ENCODE measurements at places on chromosomes 13 and 19.

GRCh38 chr13:59982631-59983382 is 180.9 kb downstream of the DIAPH3 start:
- no peak for DNase-seq

GRCh38 chr13:106710266-106710665 is 142.3 kb upstream of the ARGLU1 start:
- no peak for DNase-seq

GRCh38 chr19:48867746-48868113 is 687 bp downstream of the PLEKHA4 start:
- no peak for DNase-seq

DNA sequence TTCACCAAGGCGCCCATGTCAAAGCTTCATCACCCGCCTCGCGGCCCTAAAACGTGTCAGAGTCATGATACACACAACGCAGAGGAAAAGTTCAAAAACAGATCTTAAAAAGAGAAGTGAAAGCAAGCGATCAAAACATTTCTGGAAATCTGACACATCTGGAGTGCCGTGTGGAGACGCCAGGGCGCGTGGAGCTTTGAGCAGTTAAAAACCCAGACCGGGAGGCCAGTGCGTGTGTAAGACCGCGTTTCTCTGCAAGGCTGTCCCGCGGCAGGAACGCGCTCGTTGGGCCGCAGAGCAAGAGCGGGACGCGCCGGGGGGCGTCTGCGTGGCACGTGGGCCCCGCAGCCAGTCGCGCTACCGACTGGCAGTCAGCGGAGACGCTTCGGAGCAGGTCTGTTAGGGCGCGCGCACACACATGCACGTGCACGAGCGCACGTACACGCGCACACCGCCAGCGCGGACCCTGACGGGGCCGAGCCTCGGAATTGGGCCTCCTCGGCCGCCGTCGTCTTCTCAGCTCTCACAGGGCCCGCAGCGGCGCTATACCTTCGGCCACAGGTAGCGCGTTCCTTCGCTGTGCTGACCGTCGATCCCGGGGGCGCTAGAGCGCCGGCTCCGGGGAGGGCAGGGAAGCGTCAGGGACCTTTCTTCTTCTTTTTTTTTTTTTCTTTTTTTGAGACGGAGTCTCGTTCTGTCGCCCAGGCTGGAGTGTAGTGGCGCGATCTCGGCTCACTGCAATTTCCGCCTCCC is 35.8 kb downstream of the RNF6 start:
- DNase-seq = peak; percentile 75

DNA sequence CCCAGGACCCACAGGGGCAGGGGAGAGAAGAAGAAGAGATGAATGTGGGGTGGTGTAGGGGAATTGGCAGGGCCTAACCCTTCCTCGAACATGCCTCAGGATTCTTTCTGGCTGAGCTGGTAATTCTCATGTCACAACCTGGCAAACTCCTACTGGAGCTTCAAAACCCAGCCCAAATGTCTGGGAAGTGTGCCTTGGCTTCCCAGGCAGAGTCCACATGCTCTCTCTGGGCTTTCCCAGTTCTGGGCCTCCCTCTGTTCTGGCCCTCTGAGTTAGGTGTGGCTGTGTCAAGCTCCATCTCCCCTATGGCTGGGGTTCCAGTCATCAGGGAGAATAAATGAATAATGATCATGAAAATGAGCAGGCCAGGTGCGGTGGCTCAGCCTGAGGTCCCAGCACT is 11.2 kb upstream of the TMEM161A start:
- no peak for DNase-seq

- DNase-seq = no peak
Measured at GRCh38 chr13:48738311-48738710, 84.6 kb downstream of the CYSLTR2 start.

GRCh38 chr19:56840451-56841192 is at the start of the genes PEG3 and ZIM2:
Gene PEG3, minus strand, starts transcription at chr19:56840726. Its CDS starts 16,071 bp downstream, at chr19:56824655.
Gene ZIM2, minus strand, starts transcription at chr19:56840726. Its CDS starts 16,449 bp downstream, at chr19:56824277.
- no peak for DNase-seq

DNA sequence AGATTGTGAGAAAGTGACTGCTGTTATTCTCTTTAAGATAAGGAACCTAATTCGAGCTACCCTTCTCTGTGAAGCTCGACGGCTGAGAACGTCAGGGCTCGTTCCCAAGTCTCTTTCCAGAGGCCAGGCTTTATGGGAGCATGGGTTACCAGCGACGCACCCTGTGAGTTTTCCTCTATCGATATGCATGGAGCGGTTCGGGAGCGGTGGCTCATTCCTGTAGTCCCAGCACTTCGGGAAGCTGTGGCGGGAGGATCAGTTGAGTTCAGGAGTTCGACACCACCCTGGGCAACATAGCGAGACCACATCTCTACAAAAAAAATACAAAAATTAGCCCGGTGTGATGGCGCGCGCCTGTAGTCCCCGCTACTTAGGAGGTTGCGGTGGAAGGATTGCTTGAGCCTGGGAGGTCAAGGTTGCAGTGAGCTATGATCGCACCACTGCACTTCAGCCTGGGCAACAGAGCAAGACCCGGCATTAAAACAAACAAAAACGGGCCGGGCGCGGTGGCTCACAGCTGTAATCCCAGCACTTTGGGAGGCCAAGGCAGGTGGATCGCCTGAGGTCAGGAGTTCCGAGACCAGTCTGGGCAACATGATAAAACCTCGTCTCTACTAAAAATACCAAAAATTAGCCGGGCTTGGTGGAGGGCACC is 681 bp upstream of the ZNF606 start:
- DNase-seq = no peak

DNA sequence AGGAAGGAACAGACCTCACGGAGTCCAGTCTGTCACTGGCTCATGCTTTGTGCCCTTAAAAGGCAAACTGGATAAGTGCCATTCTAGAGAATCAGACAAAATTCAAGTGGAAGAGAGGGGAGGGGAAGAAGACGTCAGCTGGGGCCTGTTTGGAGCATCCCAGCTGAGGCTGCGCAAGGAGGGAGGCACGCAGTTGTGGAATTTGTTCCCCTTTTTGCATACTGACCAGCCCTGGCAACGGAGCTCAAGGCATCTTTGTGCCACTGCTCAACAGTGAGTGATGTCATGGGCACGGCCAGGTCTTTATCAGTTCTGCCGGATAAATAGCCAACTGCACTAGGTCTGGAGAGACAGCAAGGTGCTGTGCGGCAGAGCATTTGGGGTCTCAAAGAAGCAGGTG is at the start of gene GPR42:
TSS of gene GPR42 (plus strand) at position 347 of the 400 bp plus-strand sequence. CDS start 292 bp downstream, outside the sequence.
- no peak for DNase-seq

GRCh38 chr13:52161181-52161646 is 1.8 kb upstream of the NEK3 start:
- DNase-seq = no peak

GRCh38 chr19:47019431-47020041 is at the start of gene NPAS1:
Gene NPAS1, plus strand, starts transcription at chr19:47019837. Its CDS starts 1,211 bp downstream, at chr19:47021048.
- no peak for DNase-seq

GRCh38 chr19:5993648-5994358 is 15.9 kb upstream of the RANBP3 start:
- no peak for DNase-seq

- no peak for DNase-seq
Measured at GRCh38 chr13:26458196-26458749, 99.2 kb upstream of the WASF3 start.

GRCh38 chr13:86510792-86511191 is 711.6 kb upstream of the SLITRK6 start:
- no peak for DNase-seq

- DNase-seq = no peak
Measured at GRCh38 chr13:112791663-112792440, 102.0 kb downstream of the ATP11A start.

GRCh38 chr19:13819238-13819637 is 24.0 kb downstream of the ZSWIM4 start:
- no peak for DNase-seq

- DNase-seq = no peak
Measured at GRCh38 chr19:30070968-30071632, 129.1 kb downstream of the URI1 start.

DNA sequence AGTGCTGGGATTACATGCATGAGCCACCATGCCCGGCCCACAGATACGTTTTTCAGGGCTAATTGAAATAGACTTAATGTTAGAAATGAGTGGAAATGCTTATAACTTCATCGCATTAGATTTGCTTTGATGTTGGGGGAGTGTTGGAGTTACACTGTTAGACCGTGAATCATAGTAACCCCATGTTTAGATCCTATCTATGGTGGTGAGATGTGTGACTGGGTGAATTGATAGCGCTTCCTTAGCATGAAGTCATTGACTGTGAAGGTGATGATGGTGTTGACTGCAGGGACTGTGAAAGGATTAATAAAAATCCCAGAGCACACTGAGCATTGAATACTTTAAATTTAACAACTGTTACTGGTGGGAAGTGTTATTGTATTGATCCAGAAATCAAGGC is 1.7 kb downstream of the ZNF264 start:
- no peak for DNase-seq

DNA sequence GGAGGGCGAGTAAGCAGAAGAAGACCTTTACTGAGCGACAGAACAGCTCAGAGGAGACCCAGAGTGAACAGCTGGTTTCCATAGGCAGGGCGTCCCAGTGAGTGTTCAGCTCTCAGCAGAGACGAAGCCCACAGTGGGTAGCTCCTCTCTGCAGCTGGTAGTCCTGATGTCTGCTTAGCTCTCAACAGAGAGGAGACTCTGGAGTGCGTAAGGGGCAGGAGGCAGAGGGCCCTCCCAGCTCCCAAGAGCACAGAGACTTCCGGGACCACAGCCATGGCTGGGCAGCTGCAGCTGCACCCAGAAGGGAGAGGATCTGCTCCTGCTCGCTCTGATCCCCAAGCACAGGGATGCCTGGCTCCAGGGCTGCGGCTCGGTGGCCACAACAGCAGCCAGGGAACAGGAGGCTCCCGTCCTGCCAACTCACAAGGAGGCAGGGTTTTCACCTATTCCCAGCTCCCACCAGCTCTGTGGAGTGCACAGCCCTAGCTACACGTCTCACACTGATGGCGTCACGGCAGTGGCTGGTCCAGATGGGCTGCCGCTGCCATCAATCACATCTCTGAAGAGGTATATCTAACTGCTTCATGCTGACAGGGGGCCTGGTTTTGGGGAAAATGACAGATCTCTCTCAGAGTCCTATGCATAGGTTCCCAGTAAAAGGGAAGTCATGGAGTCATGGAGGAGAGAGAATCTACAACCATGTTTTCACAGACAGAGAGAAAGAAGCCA is 2660.1 kb upstream of the PCDH20 start:
- no peak for DNase-seq

DNA sequence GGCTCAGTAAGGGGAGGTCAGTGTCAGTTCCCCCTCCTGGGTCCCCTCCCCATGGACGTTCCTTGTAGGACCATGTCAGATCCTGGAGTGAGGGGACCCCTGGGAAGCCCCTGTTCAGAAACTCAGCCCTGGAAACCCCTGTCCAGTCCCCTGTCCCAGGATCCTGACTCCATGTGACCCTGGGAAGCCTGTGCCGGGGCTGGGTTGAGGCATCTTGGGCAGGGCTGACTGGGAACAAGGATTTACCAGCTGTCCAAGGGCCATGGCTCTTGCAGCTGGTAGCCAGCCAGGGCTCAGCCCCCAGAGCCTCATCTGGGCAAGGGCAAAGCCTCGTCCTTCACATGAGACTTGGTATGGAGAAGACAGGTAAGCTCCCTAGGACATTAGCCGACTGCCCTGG is 25.1 kb downstream of the CEACAM4 start:
- no peak for DNase-seq

DNA sequence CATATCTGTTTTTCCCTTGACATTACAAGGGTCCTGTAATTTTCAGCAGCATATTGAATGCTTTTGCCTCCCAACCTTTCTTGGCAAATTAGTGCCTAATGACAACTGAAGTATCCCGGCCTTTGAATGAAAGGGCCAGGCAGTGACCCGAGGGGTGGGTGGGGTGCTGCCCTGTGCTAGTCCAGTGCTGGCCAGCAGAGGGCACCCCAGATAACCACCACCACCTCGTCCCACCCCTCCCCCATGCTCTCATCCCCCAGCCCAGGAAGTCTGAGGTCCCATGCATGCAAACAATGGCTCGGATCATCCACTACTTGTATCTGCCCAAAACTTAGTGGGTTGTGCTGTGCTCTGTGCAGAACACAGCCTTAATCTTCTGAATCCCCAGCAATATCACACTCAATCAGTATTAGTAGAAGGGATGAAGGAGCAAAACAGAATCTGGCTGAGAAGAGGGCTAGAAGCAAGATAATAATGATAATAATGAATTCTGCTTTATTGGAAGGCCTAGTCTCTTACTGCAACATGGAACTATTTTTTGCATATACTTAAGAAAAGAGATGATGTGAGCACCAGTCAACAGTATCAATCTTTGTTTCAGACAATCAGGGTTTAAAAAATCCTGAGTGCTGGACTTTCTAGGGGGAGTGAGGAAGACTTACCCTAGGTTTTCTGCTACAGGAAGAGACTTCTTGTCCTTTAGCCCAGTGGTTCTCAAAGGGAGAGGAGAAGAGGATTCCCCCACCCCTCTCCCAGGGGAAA is 3.8 kb downstream of the ATP12A start:
- DNase-seq = peak; percentile 35

GRCh38 chr13:73665261-73665660 is 468.9 kb downstream of the KLF12 start:
- no peak for DNase-seq

DNA sequence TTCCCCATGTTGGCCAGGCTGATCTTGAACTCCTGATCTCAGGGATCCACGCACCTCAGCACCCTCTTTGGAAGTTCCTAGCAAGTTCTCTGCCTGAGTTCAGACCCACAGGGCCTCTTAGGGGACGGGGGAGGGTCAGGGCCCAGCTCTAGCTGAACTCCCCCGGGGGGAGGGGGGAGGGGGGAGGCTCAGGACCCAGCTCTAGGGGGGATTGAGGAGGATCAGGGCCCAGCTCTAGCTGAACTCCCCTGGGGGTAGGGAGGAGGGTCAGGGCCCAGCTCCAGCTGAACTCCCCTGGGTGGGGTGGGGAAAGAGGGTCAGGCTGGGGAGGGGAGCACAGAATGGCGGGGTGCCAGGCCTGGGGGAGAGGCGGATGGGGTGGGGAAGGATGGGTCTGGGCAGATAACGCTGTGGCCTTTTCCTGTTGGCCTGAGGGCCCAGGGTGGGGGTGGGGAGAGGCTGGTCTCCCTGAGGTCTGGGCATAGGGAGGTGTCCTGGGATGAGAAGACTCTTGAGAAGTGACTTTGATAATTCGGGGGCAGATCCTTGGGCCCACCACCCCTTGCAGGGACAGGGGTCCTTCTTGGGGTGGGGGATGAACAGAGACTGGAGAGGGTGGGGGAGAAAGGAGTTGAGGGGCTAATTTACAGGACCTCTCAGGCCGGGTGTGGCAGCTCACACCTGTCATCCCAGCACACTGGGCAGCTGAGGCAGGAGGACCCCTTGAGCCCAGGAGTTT is 5.5 kb upstream of the PTBP1 start:
- no peak for DNase-seq

- no peak for DNase-seq
Measured at GRCh38 chr13:95704510-95704909, 27.6 kb downstream of the DNAJC3 start.
